ENCODE measurements at places on chromosomes 2 and 18. TPM values are rescaled to one million over a fixed set of nuclear protein-coding genes. Genes with fewer than 3 reads are reported as not detected.

HOXD4 gene
- total RNA-seq: not detected

DNA sequence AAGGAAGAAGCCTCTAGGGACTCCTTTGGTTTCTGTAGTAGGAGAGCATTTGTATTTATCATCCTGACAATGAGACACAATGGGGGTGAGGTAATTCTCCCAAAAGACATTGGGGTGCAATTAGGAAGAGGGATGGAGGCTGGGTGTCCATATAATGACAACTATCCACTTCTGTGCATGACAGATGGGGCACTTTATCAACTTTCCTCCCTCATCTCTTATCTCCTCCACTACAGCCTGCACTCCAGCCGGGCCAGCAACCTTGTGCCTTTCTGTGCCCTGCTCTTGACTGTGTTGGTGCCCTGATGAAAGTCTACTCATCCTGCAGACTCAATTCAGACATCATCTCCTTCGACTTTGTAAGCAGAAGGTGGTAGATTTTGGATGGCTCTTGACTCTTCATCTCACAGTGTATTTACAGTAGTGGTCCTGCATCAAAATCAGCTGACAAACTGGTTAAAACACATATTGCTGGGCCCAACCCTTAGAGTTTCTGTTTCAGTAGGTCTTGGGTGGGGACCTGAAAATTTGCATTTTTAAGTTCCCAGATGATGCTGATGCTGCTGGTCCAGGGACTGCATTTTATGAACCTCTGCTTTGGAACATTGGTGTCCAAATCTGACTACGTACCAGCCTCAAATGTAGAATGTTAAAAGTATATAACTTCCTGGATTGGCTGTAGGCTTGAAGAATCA lies 40.8 kb upstream of the CFAP36 start:
- no peak for DNase-seq

DNA sequence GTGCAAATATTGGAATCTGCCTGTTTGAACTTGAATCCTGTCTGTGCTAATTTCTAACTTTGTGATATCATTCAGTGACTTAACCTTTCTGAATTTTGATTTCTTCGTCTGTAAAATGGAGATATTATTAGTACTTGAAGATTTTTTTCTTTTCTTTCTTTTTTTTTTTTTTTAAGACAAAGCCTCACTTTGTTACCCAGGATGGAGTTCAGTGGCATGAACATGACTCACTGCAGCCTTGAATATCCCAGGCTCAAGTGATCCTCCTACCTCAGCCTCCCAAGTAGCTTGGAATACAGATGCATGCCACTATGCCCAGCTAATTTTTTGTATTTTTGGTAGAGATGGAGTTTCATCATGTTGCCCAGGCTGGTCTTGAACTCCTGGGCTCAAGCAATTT lies 28.3 kb downstream of the ACTR3 start:
- no peak for DNase-seq

DNA sequence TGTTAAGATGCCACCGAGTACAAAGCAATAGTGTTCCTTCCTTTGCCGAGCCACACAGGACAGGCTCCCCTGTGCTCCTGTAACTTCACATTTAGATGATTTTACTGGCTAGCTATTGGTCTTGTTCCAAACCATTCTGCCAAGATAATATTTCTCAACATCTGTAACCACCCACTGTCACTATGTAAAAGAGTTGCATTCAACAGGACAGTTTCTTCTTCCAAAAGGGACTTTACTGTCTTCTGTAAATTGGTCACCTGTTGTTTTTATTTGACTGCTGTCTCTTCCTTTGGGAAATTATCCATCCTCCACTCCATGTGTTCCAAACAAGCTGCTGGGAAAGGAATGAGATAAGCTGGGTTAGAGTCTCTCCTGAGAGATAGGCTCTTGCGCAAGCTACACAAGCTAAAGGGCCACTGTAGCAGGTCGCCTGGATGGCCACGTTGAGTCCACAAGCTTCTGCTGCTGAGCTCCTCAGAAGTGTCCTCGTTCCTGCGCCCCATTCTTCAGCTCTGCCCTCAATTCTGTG lies 14.4 kb upstream of the BZW1 start:
- DNase-seq: no peak

- DNase-seq: no peak
These were observed 138.9 kb upstream of the SETBP1 start for GRCh38 chr18:44541781-44542180.

DNA sequence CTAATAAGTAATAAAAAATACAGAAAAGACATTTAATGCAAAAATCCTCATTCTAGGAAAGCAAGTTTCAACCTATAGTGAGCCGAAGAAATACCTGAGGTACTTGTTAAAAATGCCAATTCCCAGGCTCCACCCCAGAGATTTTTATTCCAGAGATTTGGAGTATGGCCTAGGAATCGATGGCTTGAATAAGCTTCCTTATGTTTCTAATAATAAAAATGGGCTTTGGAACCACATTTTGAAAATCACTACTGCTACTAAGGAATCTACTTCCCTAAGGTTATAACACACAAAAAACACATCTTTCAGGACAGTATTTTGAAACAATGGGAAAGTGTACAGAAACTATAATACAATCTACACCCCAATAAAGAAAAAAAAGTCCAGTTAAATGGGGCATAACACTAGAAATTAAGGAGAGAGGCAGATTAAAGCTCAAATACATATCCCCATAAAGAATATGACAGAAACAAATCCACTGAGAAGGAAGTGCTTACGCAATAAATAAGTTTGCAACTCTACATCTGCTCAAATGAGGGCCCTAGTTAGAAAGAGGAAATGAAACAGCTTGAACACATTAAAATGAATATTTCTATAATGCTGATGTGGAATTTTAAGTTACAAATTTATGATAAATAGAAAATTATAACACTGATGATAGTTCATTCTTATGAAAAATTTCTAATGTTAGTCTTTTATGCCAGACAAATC lies 103.7 kb downstream of the EPB41L3 start:
- DNase-seq: peak; percentile 53
